Activated T-helper 1 cell treated with anti-CD3 and anti-CD28 coated beads, Interleukin-12 subunit alpha, Interleukin-12 subunit beta, Interleukin-2, Interleukin-4 antibody, amounts not matched to agents 30 ng/mL and 10 ng/mL and 1 ng/mL, durations not matched to agents 14 hours and 24 hours and 36 hours (primary cell): ENCODE measurements at places on chromosomes 13 and 19.
A peak's percentile ranks its signal among the peaks of the same experiment; 100 is the strongest.

- peaks cover 1% of the 10 kb centered on the region for H3K27me3 ChIP-seq
- no peaks in the 10 kb centered on the region for H3K4me1 ChIP-seq
- DNase-seq = no peak
- H3K27ac ChIP-seq = no peak overlapping the region
- H3K36me3 ChIP-seq = no peaks in the 10 kb centered on the region
These were observed 528.2 kb downstream of the LMO7 start for GRCh38 chr13:76164290-76164689.

DNA sequence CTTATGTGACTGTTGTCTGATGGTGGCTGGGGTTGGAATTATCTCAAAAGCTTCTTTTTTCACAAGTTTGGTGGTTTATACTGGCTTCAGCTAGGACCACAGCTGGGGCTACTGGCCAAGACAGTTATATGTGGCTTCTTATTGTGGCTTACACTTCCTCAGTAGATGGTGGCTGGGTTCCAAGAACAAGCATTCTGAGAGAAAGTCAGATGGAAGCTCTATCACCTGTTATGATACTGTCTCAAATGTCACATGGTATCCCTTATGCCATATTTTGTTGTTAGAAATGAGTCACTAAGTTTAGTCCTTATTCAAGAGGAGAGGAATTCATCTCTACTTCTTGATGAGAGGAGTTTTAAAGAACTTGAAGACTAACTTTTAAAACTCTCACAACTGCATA, 41.6 kb downstream of the NDFIP2 start:
- no peaks in the 10 kb centered on the region for H3K27me3 ChIP-seq
- peak overlapping the region; percentile 43 for H3K4me3 ChIP-seq
- peaks cover 43% of the 10 kb centered on the region for H3K4me1 ChIP-seq
- H3K27ac ChIP-seq = peak overlapping the region; percentile 86

- peaks cover 41% of the 10 kb centered on the region for H3K36me3 ChIP-seq
- no peak overlapping the region for H3K4me3 ChIP-seq
- no peak overlapping the region for H3K27ac ChIP-seq
- H3K4me1 ChIP-seq = no peaks in the 10 kb centered on the region
- DNase-seq = no peak
These were observed 6.1 kb upstream of the GMIP start for GRCh38 chr19:19649580-19649995.

GRCh38 chr19:56508290-56508778, 679 bp downstream of the ZNF471 start:
- no peak overlapping the region for H3K27ac ChIP-seq
- no peaks in the 10 kb centered on the region for H3K36me3 ChIP-seq
- H3K27me3 ChIP-seq = no peaks in the 10 kb centered on the region
- no peak overlapping the region for H3K4me3 ChIP-seq

DNA sequence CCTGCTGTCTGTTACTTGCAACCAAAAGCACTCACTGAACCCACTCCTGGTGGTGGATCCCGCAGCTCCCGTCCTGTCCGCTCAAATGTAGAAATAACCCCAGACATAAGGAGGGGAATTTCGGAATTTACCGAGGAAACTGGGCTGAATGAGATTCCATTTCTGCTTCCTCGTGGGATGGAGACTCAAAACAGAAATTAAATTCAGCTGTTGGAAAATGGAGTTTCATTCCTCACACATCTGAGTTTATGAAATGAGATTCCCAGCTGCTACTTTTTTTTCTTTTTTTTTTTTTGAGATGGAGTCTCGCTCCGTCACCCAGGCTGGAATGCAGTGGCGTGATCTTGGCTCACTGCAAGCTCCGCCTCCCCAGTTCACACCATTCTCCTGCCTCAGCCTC, 44.3 kb downstream of the COLGALT1 start:
- DNase-seq = no peak
- no peaks in the 10 kb centered on the region for H3K4me1 ChIP-seq
- H3K27me3 ChIP-seq = peaks cover 32% of the 10 kb centered on the region
- H3K4me3 ChIP-seq = no peak overlapping the region
- H3K36me3 ChIP-seq = no peaks in the 10 kb centered on the region

GRCh38 chr13:105370011-105370650, 1165.3 kb downstream of the EFNB2 start:
- no peak overlapping the region for H3K27ac ChIP-seq
- H3K36me3 ChIP-seq = no peaks in the 10 kb centered on the region
- no peaks in the 10 kb centered on the region for H3K4me1 ChIP-seq
- H3K4me3 ChIP-seq = no peak overlapping the region

DNA sequence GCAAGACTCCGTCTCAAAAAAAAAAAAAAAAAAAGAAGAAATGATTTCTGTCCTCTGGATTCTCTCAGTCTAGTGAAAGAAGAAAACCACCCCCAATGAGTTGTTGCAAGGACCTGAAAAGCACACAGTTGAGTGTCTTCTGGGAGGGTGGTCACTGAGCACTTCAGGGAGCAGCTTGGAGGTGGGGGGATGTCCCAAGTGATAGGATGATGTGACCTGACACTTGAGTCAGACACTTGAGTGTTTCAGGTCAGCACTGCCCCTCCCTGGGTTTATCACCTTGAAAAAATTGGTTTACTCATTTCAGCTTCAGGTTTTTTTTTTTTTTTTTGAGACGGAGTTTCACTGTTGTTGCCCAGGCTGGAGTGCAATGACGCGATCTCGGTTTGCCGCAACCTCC, 63.2 kb downstream of the ZNF823 start:
- H3K4me1 ChIP-seq = no peaks in the 10 kb centered on the region
- DNase-seq = no peak
- H3K27me3 ChIP-seq = peaks cover 2% of the 10 kb centered on the region
- no peak overlapping the region for H3K27ac ChIP-seq

DNA sequence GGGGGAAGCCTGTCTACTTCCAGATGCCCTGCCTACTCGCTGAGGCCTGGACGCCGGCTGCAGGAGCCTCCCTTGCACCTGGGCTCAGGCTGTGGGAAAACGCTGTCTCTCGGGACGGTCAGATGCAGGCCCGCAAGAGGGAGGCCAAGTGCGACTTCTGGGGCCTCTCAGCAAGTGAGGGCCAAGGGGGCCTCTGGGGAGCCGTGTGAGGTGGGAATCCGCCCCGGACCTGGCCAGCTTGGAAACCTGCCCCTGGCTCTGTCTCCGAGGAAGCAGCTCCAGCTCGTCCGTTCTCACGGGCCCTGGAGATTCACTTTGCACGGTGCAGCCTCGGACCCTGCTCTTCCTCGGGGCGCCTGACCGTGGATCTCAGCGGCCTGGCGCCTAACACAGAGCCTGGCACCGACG, 11.4 kb upstream of the CRTC1 start:
- H3K27ac ChIP-seq = no peak overlapping the region
- no peak for DNase-seq
- no peaks in the 10 kb centered on the region for H3K4me1 ChIP-seq

- no peak overlapping the region for H3K27ac ChIP-seq
- no peaks in the 10 kb centered on the region for H3K4me1 ChIP-seq
- H3K27me3 ChIP-seq = peaks cover 4% of the 10 kb centered on the region
- no peak for DNase-seq
- no peak overlapping the region for H3K4me3 ChIP-seq
These were observed 16.9 kb downstream of the ZSCAN5C start for GRCh38 chr19:56218961-56219360.

GRCh38 chr13:23541221-23541824, 28.9 kb upstream of the TNFRSF19 start:
- DNase-seq = no peak
- peaks cover 6% of the 10 kb centered on the region for H3K27me3 ChIP-seq
- no peak overlapping the region for H3K4me3 ChIP-seq
- H3K27ac ChIP-seq = no peak overlapping the region

GRCh38 chr19:42295831-42296525, 6.0 kb upstream of the PRR19 start:
- H3K4me3 ChIP-seq = no peak overlapping the region
- H3K27me3 ChIP-seq = no peaks in the 10 kb centered on the region
- DNase-seq = peak; percentile 78
- peak overlapping the region; percentile 3 for H3K27ac ChIP-seq
- H3K36me3 ChIP-seq = peaks cover 17% of the 10 kb centered on the region

GRCh38 chr19:5674714-5675113, 5.6 kb downstream of the MICOS13 start:
- H3K4me1 ChIP-seq = peaks cover 6% of the 10 kb centered on the region
- peaks cover 22% of the 10 kb centered on the region for H3K36me3 ChIP-seq
- H3K27me3 ChIP-seq = no peaks in the 10 kb centered on the region
- no peak overlapping the region for H3K4me3 ChIP-seq
- no peak overlapping the region for H3K27ac ChIP-seq
- DNase-seq = no peak

DNA sequence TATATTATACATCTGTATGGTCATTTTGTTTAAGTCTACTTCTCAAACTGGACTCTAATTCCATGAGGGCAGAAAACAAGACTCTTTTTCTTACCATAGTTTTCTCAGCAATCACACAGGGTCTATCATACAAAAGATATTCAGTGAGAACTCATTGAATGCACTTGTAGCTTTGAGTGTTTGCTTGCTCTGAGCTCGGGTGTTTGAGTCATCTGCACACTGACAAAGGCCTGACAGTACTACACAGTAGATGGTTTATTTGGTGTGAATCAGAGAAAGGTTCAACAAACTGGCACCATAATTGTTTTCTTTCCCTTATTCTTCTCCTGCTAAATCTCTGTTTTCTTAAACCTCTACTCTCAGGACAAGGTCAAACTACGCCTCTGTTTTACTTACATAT, 586.4 kb downstream of the LMO7 start:
- DNase-seq = no peak
- H3K4me3 ChIP-seq = no peak overlapping the region
- no peak overlapping the region for H3K27ac ChIP-seq
- no peaks in the 10 kb centered on the region for H3K4me1 ChIP-seq
- H3K36me3 ChIP-seq = no peaks in the 10 kb centered on the region

DNA sequence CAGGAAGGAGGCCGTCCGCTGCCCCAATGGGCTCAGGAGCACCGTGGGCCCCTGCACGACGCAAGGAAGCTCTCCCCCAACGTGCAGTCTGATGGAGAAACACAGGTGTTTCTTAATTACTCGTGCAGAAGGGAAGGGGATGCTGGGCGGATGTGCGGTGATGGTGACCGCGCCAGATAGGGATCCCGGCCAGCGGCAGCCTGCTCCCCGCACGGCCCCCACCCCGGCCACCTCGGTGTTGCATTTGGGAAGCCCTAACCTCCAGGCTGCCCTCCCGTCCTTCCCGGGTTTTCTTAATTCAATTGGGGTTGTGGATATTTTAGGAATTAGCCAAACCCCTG, 254.4 kb downstream of the ZNF536 start:
- H3K4me3 ChIP-seq = no peak overlapping the region
- no peaks in the 10 kb centered on the region for H3K4me1 ChIP-seq
- no peaks in the 10 kb centered on the region for H3K36me3 ChIP-seq
- H3K27ac ChIP-seq = no peak overlapping the region

DNA sequence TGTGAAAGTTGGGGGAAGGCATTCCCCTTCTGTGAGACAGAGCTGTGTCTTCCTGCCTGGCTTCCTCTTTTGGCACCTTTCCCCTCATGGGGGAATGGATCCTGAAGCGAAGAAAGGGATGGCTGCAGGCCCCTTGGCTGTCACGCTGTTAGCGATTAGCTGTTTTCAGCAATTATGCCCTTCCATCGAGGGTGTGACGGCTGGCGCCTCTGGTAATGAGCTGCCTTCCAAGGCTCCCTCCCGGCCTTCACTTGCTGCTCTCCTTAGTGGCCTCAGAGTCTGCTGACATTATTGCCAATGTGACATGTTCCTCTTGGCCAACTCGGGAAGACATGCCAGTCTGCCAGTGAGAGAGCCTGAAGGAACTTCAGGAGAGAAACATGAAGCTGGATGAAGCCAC, 162.1 kb downstream of the ZIC5 start:
- no peak overlapping the region for H3K27ac ChIP-seq
- DNase-seq = no peak
- no peaks in the 10 kb centered on the region for H3K36me3 ChIP-seq

DNA sequence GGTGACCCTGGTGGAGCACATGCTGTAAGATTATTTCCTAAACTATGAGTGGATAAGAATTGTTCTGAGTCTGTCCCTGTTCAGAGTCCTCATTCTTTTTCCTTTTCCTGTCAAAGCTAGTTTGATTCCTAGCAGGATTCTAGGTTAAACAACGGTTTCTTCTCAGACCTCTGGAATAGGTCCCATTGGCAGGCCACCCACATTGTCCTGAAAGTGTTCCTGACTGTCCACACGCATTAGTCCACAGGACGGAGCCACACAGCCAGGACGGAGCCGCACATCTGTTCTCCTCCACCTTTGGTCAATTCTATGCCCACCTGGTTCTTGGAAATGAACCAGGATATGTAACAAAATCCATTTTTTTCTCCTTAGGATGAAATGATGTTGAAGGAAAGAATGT, 46.1 kb downstream of the ANKRD10 start:
- H3K4me1 ChIP-seq = no peaks in the 10 kb centered on the region
- no peaks in the 10 kb centered on the region for H3K36me3 ChIP-seq
- peaks cover 25% of the 10 kb centered on the region for H3K27me3 ChIP-seq
- H3K4me3 ChIP-seq = no peak overlapping the region

GRCh38 chr19:12778017-12778904, 2.9 kb upstream of the HOOK2 start:
- peak; percentile 32 for DNase-seq
- H3K4me3 ChIP-seq = peak overlapping the region; percentile 86
- H3K27ac ChIP-seq = peak overlapping the region; percentile 86
- peaks cover 44% of the 10 kb centered on the region for H3K4me1 ChIP-seq
- H3K36me3 ChIP-seq = no peaks in the 10 kb centered on the region

- H3K36me3 ChIP-seq = peaks cover 8% of the 10 kb centered on the region
- peaks cover 30% of the 10 kb centered on the region for H3K27me3 ChIP-seq
- no peak for DNase-seq
- peaks cover 34% of the 10 kb centered on the region for H3K4me1 ChIP-seq
- H3K27ac ChIP-seq = no peak overlapping the region
These were observed 2.2 kb upstream of the TNFSF9 start for GRCh38 chr19:6528544-6529121.

DNA sequence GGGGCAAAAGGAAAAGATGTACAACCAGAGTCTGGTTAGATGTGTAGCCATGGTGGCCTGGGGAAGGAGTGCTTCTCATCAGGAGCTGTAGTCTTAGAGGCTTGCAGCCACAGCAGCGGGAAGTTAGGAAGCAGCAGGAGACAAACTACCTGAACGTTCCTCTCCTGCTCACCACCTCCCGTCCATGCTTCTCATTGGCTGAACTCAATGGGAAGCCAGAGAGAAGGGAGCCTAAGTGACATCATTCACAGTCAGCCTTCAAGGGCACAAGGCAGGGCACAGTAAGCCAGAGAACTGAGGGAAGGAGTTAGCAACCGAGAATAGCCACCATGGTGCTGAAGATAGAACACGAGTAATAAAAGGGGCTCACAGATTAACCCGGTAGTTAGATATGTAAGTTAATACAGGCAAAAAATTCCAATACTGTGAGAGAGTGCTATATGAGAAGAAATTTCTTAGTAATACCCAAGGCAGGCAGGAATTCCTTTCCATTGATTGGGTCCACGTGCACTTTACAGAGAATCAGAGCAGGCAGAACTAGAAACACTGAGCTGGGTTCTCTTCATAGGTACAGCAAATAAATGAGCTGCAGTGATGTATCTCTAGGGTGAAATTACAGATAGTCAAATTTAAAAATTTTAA, 391.5 kb upstream of the DACH1 start:
- H3K4me1 ChIP-seq = no peaks in the 10 kb centered on the region
- no peaks in the 10 kb centered on the region for H3K36me3 ChIP-seq

- no peaks in the 10 kb centered on the region for H3K4me1 ChIP-seq
- no peaks in the 10 kb centered on the region for H3K36me3 ChIP-seq
- no peak overlapping the region for H3K27ac ChIP-seq
- DNase-seq = no peak
- no peak overlapping the region for H3K4me3 ChIP-seq
These were observed 380.8 kb downstream of the KCTD12 start for GRCh38 chr13:76505437-76505836.

GRCh38 chr13:50691681-50692263, 151.7 kb downstream of the DLEU7 start:
- H3K4me1 ChIP-seq = peaks cover 4% of the 10 kb centered on the region
- no peak overlapping the region for H3K27ac ChIP-seq
- H3K36me3 ChIP-seq = peaks cover 2% of the 10 kb centered on the region
- DNase-seq = no peak
- no peak overlapping the region for H3K4me3 ChIP-seq
